ENCODE measurements at places on chromosomes 7 and 10.

- DNase-seq: no peak
Observed at GRCh38 chr7:107251963-107252362, 83.2 kb downstream of the HBP1 start.

DNA sequence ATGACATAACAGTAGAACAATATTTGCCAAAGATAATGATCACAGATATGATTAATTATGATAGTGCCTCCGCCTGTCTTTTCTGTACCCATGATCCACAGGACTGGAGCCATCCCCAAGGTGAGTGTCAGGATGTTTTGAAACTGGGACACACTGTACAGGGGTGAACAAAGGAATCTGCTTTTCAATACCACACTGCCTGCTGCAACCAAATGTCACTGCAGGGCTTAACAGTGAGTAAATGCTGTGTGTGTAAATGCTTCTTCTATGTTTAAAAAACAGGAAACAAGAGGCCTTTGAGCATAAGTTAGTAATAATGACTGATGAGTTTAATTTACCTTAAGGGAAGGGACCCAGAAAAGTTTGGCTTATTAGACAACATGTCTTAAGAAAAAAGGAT lies 65.2 kb downstream of the HBP1 start:
- no peak for DNase-seq

- DNase-seq: no peak
Observed at GRCh38 chr10:88261152-88261551, 322.0 kb downstream of the RNLS start.

GRCh38 chr10:112898540-112899390 lies 51.3 kb upstream of the TCF7L2 start:
- DNase-seq: no peak

DNA sequence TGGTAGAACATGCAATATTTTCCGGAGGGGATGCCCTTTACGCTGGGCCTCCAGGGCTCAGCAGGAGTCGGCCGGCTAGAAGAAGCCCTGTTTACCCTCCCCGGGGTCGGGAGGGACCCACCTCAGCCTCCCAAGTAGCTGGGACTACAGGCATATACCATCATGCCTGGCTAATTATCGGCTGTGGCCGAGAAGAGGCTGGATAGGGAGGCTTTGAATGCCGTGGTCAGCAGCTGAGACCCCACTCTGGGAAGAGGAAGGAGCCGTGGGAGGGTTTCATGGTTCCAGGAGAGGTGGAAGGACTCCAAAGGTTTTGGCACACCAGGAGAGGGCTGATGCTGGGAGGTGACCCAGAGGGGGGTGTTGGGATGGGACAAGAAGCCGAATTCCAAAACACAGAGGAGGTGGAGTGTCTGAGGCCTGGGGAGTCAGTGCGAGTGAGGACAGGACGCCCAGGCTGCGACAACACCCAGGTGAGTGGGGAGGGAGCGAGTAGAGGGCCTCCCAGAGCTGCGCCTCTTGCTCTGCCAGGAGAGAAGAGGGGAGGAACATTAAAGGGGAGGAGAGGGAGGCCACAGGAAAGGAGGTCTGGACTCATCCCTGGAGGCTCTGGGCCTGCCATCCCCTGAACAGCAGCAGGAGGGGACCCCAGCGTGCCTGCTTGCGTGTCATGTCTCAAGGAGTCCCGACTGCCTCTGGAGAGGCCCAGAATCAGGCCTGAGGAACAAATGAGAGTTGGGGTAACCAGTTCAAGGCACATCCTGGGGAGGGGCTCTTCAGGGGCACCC lies 19.6 kb downstream of the GRID2IP start:
- no peak for DNase-seq

DNA sequence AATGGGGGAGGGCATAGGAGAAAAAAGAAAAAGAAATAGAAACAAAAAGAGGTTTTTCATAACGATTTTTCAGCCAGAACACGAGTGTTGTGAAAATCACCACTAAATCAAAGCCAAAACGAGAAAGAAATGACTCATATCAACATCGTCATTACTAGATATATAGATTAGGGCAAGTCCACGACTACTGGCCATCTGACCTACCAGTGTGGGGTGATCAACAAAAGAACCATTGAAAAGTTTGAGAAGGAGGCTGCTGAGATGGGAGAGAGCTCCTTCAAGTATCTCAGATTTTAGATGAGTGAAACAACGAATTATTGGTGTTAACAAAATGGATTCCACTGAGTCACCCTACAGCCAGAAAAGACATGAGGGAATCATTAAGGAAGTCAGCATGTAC lies 33.5 kb upstream of the ABCB5 start:
- DNase-seq: no peak

GRCh38 chr10:7410301-7410861 lies 453 bp downstream of the SFMBT2 start:
- no peak for DNase-seq

- DNase-seq: peak; percentile 34
Observed at GRCh38 chr7:157704365-157704764, 367.6 kb downstream of the DNAJB6 start.

DNA sequence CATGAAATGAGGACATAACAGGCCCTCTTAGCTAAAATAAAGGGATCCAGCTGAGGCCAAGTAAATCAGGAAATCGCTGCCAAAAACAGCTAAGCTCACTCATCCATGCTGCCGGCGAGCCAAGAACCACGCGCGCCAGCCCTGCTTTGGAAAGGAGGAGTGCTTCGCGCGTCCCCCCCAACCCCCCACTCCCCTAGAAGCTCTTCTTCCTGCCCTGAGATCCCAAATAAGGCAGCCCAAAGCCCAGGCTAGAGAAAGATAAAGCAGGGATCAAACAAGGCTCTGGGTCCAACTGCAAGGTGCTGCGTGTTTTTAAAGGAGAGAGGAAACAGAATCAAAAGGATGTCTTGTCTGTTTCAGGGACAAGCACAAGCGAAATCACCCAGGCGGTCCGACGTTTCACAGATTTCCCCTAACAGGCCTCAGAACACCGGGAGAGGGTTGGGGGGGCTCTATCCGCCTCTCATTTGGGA lies 168.3 kb upstream of the AUTS2 start:
- DNase-seq: peak; percentile 89

DNA sequence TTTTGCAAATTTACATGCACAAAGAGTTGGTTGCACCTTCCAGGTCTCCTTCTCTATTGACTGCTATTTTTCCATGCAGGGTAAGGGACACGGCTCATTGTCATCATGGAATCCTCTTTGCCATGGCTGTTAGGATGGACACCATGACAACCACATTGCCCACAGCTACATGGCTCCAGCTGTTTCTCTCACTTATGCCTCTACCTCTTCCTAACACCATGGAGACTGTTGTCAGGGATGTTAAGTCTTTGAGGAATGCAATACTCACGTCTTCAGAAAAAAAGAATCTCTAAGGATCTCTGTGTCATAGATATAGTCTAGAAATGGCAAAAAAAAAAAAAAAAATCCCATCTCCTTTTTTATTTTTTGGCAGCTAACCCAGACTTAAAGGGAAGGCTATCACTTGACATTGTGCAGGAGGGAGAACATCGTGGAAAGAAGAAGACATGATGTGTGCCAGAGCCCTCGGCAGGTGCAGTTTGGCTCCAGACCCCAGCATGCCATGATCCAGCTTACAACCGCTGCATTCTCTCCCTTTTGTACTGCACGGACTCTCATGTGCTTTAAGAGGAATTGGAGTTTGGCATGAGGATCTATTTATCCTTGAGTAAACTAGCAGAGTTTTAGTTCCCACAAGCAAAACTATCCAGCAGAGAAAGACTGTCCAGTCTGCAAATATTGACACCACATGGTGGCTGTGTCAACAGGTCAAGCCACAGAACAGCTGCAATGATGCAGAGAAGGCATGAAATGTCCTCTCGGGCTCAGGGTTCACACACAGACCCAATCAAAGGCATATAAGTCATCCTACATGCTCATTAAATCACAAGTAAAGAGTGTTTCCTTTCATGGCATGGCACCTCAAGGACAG lies 70.8 kb downstream of the FRMD4A start:
- DNase-seq: no peak

GRCh38 chr10:1249142-1249920 lies 193.1 kb downstream of the WDR37 start:
- DNase-seq: peak; percentile 44

DNA sequence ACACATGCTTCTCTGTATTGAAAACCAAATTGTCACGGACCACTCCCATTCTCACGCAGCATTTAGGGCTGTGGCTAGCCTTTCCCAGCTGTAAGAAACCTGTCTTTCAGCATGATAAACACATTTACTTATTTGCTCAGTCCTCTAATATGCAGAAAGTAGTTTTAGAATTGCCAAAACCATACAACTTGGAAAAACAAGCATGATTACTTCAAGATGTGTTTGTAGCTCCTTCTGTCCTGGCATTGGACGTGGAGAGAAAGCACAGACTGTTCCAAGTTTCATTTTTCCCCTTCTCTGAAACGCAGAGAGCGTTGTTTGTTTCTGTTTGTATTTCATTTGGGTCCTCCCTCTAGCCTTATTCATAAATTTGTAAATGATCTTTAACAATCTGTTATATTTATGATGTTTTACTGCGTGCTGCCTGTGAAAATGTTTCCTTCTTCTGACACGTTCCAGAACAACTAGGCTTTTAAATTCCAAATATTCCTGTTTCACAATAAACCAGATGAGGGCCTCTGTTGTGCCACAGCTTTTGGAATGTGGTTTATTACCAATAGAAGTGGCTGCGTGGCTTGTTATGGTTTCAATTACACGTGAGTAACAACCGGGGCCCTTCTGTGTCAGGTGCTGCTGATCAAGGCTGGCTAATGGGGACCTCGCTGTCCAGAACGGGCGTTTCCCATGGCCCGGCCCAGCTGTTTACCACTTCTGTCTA lies 26.1 kb downstream of the MNX1 start:
- DNase-seq: no peak

GRCh38 chr7:30846378-30846777 lies 65.3 kb upstream of the AQP1 start:
- no peak for DNase-seq

DNA sequence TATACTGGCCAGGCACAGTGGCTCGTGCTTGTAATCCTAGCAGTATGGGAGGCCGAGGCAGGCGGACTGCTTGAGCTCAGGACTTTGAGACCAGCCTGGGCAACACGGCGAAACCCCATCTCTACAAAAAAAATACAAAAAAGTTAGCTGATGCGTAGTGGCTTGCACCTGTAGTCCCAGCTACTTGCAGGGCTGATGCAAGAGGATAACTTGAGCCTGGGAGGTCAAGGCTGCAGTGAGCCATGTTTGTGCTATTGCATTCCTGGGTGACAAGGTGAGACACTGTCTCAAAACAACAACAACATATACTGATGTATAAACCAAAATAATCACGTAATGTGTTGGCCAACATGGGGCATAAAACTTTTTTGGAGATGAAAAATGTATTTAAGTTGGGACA lies 6.4 kb upstream of the NPM3 start:
- DNase-seq: no peak

DNA sequence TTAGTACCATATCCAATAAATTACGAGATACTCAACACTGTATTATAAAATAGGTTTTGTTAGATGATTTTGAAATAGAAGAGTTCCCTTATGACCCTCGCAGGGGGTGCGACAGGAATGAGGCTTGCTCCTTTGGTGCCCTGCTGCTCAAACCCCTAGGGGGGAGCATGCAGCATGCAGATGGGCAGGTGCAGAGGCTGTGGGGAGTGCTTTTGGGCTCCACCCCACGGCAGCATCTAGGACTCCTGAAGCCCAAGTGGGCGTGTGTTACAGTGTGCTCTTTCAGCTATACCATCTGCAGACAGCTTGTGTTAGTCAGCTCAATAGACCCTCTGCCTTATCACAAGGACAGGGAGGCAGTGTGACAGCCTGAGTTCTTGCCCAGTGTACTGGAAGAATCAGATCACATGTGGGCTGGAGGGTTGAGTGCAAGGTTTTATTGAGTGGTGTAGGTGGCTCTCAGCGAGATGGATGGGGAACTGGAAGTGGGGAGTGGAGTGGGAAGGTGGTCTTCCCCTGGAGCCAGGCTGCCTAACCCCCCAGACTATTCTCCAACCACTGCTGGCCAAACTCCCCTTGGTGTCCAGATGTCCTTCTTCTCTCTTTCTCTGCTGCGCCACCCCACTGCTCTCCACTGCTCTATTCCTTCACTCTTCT lies 3.1 kb upstream of the MRC1 start:
- no peak for DNase-seq

DNA sequence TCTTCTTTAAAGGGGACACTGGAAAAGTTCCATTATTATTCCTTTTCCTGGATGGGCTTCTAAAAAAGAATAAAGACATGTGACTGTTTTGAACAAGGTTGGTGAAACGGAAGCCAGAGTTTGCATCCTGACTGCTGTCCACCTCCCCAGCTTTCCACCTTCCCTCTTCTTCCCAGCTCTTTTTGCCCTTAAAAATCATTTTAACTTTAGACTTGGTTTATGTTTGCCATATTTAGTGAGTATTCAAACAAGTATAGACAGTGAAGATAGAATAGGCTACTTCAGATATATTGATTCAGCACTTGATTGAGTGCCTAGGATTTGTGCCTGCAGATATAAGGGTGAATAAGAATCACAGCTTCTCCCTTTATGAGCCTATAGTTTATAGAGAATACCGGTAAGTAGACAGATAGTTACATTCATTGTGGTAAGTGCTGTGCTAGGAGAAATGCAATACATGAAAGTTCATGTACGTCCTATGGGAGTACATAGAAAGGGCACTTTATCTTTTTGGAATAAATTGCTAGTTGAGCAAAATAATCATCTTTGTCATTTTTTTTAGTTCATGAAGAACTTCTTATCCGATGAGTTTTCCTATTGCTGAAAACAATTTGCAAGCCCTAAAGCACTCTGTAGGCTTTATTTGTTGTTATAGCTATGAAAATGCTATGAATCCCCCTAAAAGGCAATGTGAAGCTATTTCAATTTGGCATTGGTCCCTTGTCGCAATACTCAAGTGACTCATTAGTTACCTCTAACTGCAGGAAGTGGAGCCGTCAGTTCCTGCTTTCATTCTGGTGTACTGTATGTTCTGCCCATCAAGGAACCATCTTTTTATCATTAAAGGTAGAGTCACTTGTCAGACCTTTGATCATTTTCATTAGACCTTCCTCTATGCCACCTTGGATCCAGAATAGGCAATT lies 57.2 kb upstream of the STRIP2 start:
- no peak for DNase-seq

DNA sequence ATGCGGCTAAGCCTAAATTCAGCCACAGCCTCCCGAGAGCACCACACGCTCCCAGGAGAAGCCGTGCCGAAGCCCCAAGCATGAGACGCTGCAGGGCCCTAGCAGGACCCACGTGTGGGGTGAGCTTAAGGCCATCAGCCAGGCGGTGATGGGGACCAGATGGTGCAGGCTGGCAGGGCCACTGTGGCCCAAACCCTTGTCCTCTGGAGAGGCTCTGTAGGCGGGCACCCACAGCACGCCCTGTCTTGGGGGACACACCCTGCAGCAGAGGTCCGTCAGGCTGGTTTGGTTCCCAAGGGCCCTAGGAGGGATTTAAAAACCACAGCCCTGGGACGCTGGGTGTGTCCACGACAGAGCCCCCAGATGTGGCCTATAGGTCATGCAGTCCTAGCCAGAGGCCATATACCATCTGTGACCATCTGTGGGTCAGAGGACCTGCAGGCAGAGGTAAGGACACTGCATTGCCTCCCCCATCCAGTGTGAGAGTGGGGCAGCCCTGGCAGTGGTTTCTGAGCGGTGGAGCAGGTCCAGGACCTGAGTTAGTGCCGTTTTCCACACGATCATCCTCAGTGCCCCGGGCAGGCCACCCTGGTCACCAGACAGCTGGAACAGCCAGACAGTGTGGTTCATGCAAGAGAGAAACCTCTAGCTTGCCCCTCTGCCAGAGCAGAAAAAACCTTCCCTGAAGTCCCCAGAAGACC lies 39.6 kb upstream of the INPP5A start:
- peak; percentile 65 for DNase-seq

- no peak for DNase-seq
Observed at GRCh38 chr10:113007343-113007771, 57.3 kb downstream of the TCF7L2 start.
